ENCODE measurements at places on chromosomes 1 and 21.
A peak's percentile ranks its signal among the peaks of the same experiment; 100 is the strongest.

DNA sequence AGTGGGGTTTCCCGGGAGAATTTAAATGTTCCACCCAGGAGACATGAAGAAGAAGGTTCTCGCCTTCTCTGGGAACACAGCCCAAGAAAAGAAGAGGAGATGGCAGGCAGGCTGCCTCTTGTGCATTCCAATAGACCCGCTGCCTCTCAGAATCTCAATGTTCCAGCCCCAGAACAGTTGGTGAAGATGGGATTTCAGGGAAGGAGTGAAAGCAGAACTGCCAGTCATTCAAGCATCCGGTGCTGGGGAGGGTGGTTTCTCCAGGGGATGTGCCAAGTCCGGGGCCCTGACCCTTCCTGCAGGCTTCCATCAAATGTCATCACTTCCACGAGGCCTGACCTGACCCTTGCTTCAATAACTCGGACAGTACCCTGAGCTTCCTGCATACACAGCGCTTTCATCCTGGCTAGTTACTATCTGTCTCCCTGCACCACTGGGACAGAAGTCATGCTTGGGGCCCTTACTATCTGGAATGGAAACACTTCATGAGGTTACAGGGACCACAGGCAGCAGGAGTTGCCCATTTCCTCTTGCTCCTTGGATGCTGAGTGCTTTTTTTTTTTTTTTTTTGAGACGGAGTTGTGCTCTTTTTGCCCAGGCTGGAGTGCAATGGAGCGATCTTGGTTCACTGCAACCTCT, 386.6 kb upstream of the POU3F1 start:
- no peak for DNase-seq

DNA sequence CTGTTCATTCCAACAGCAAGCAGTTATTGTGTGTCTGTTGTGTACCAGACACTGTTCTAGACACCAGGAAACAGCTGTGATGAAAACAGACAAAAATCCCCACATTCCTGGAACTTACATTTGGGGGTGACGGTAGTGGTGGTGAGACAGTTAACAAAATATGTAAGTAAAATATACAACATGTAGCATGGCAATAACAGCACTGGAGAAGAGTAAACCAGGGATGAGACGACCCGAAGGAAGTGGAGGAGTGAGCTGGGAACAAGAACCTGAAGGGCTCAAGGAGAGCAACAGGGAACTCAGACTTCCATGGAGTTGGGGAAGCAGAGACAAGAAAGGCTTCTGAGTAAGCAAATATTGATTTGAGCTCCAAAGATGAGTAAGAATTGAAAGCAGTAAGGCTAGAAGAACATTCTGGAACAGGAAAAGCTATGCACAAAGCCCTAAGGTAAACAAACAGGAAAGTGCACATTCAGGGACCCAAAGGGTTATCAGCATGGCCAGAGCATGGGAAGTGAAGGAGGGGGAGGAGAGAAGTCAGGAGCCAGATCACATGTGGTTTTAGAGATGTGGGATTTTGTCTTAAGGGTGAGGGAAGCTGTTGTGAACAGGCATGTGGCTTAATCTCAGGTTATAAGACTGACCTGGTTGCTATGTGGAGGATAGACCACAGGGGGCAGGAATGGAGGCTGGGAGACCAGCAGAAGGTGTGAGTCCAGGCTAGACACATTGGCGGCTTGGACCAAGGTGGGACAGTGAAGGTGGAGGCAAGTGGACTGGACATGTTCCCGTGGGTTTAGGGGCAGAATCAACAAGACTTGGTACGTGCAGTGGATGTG, 7.3 kb downstream of the CSF1 start:
- no peak for DNase-seq

GRCh38 chr1:41860214-41860613, 58.5 kb downstream of the HIVEP3 start:
- DNase-seq, result no peak

GRCh38 chr1:235648954-235649367, 623 bp downstream of the GNG4 start:
- DNase-seq, result peak; percentile 54

GRCh38 chr1:206685769-206686477, 1.2 kb downstream of the MAPKAPK2 start:
- peak; percentile 48 for DNase-seq

GRCh38 chr21:25689226-25689625, 45.5 kb downstream of the ATP5PF start:
- no peak for DNase-seq

DNA sequence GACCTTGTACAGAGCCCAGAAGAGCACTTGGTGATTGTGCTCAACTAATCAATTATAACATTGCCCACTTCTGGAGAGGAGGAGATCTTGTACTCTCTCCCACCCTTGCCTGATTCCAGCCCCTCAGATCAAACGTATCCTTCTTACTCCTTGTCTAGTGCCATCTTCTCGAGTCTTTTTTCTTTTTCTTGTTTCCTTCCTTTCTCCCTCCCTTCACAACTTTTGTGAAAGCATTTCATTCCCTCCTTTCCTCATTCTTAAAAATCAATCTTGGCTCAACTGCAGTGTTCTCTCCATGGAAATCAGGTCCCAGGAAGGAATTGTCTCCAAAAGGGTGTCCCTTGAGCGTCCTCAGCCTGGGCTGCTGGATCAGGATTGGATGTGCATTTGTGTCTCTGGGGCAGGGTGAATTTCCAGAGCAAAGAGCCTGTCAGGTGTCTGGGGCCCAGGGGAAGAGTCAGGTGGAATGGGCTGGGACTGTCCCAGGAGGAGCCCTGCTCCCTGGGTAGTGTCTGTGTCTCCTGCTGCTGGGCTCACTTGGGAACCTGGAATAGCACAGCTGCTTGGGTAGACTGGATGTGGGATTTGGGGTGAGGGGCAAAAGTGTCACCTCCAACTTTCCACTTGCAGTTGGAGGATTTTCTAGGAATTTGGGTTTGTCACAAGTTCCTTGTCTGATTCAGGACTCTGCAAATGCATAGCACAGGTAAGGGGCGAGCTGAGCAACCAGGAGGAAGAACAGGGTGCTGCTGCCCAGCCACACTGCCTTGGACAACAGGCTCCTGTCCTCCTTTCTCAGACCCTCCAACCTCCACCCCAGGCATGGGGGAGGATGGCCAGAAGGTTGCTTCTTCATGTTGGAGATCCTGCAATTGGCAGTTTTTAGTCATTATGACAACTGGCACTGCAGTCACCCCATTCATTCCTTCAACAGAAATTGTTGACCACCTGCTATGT, 3.3 kb downstream of the SOX13 start:
- DNase-seq, result no peak

GRCh38 chr1:7993593-7994479, 32.3 kb downstream of the ERRFI1 start:
- DNase-seq, result no peak

GRCh38 chr1:218371927-218372672, 27.0 kb downstream of the TGFB2 start:
- DNase-seq, result no peak

DNA sequence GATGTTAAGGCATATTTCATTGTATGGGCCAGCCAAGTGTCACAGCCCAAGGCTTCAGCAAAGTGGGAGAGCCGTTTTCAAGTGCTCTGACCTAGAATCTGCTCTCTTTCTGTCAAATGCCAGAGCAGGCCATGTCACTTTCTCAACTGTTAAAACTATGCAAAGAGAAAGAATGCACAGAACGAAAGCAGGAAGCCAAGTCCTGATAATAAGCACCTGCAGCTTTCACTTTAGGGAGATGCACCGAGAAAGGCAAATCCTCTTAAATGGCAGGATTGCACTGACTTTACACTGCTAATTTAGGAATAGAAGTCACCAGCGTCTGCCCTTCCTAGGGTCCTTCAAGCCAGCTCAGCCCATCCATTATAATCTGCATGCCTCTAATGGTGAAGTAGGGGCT, 49.2 kb upstream of the NTPCR start:
- DNase-seq, result no peak
